ENCODE measurements at places on chromosomes 11 and 22.

- no peak for DNase-seq
Measured at GRCh38 chr11:98621767-98622166, 399.0 kb upstream of the CNTN5 start.

- no peak for DNase-seq
Measured at GRCh38 chr11:10991393-10991792, 133.5 kb upstream of the ZBED5 start.

GRCh38 chr11:86186386-86186785 is 58.2 kb upstream of the EED start:
- no peak for DNase-seq

- DNase-seq = no peak
Measured at GRCh38 chr11:61124574-61125309, 22.5 kb downstream of the CD5 start.

- DNase-seq = peak; percentile 57
Measured at GRCh38 chr11:47004595-47005033, 68.1 kb downstream of the CSTPP1 start.

DNA sequence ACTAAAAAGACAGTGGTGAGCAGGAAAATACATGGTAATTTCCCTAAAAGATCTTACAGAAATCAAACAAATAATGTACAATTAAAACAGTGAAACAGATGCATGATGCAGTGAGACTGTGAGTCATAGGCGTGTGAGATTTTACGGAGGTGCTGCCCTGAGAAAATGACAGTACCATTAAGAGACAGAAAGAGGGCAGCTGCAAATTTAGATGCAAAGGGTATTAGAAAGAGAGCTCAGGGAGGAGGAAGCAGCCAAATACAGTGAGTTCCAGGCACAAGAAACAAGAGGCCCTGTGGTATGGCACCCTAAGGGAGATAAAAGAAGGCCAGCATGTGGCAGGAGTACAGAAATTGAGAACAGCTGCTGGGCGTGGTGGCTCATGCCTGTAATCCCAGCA is 88.5 kb upstream of the FIBIN start:
- DNase-seq = no peak

DNA sequence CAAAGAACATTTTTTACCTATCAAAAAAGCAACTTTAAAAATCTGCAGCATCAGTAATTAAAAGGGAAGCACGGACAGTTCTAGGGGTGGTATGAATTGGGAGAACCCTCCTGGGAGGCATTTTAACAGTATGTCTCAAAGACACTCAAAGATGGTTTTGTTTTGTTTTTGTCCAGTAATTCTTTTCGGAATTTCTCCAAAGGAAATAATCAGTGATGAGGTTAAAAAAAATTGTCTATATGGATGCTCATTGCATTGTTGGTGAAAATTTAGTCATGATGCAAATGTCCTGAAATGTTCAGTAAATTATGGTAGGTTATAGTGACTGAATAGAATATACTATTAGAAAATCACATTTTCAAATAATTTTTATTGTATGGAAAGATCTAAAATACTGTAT is 115.1 kb downstream of the ATXN10 start:
- no peak for DNase-seq

DNA sequence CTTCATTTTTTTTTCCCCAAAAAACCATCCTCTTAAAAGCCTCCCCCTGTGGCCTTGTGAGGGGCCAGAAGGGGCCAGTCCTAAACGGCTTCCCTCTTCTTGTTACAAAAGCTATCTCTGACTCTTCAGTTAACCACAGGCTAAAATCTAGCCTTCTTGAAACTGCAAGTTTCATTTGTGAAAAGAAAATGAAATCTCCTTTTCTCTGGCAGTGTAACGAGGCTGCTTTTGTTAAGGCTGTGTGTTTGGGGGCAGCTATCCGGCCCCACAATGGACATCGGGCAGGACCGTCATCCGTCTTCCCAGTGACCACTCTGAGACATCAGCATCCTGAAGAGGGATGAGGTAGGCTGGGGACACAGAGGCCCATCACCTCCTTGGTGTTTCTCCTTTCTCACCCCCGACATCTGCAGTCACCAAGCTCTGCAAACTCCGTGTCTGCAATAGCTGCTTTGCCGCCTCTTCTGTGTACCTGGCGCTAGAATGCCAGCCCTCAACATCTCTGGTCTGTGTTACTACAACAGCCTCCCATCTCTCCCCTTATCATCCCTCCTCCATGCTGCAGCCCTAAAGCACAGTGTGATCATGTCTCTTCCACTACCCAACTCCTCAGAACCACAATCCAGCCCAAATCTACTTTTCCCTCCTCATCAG is 94.0 kb downstream of the RCN1 start:
- no peak for DNase-seq

DNA sequence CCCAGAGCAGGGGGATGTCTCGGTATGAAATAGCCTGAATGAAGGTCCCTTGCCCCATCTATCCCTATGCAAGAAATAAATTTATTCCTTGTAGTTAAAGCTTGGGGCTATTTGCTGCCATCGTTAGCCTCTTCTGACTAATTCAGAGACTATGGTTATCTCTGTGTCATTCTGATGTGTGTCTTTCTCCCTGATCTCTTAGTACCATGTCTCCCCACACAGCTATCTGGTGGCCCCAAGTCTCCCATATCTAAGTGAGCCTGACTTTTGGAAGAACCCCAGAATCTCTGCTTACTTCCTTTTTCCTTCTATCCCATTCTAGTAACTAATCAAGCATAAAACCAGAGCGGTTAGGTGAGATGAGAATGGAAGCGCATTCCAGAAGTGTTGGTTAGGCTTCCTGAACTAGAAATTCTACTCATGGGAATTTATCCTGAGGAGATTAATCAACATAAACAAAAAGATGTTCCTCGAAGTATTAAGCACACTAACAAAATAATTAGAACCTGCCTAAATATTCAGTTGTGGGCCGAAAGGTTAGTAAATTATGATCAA is 71.4 kb upstream of the BMAL1 start:
- no peak for DNase-seq

- no peak for DNase-seq
Measured at GRCh38 chr22:49807780-49808708, 19.6 kb downstream of the BRD1 start.

DNA sequence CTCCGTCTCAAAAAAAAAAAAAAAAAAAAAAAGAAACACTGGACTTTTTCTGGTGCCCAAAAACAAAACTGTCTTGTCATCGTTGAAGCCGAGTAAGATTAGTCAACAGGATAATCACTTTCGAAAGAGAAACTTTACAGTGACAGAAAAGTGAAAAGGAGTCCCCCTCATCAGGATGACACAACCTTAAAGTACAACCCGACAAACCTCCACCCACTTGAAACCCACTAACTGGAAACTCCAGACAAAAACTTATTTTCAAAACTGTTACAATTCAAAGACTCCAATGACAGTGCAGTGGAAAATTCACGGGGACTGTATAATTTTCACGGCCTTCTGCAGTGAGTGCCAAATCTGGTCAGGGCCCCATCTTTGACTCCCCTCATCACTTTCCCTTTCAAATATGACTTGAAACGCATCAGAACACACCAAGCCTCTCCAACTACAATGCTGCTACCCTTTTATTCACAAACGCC is 1.3 kb downstream of the DENND5A start:
- peak; percentile 41 for DNase-seq

- no peak for DNase-seq
Measured at GRCh38 chr22:37750596-37751162, 53.8 kb downstream of the TRIOBP start.

DNA sequence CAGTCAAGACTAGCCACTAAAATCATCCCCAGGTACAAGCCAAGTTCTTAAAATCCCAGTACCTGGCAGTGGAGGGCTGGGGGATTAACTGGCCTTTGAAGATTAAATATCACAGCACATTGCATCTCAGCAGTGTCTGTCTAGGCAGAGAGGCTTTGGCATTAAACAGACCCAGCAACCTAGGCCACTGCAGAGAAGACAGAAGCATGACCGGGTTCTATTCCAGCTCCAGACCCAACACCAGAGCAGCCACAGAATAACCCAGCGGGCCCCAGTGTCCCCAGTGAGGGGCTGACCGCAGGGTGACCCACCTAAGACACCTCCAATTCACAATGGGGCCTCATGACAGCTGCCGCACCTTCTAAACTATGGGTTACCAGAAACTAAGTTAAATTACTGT is 88.2 kb downstream of the SHANK2 start:
- DNase-seq = no peak

DNA sequence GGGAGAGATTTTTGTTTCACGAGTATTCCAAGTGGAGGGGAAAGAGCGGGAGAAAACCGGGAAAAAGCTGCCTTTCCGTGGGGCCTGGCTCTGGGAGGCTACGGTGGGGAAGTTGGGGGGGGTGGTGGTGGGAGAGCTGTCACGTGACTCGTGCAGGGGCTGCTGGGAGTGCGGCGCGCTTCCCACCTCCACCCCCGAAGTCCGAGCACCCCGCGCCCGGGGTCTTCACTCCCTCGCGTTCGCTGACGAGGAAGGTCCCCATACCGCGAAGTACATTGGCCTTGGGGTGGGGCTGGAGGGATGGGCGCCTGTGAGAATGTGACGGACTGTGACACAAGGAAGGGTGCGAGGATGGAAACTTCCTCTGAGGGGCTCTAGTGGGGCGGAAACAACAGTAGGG is at the start of gene TEX12:
Gene TEX12 (plus strand): TSS at position 228 of the 400 bp plus-strand sequence. CDS start 1,897 bp downstream, outside the sequence.
- DNase-seq = no peak

DNA sequence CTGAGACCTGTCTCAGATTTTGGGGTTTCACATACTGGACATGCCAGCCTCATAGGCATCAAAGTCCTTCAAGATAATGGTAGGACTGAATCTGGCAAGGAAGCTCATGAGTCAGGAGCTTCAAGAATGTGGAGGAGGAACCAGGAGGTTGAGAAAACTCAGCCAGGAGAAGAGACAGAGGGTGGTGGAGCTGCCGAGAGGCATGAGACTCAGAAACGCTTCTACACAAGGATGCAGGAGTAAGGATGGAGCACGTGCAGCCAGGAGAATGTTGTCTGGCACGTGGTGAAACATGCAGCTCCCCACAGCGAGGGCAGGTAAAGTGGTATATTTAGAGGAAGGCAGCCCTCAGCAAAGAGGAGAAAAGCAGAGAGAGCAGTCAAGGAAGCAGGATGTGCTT is 148.7 kb upstream of the ISX start:
- no peak for DNase-seq

DNA sequence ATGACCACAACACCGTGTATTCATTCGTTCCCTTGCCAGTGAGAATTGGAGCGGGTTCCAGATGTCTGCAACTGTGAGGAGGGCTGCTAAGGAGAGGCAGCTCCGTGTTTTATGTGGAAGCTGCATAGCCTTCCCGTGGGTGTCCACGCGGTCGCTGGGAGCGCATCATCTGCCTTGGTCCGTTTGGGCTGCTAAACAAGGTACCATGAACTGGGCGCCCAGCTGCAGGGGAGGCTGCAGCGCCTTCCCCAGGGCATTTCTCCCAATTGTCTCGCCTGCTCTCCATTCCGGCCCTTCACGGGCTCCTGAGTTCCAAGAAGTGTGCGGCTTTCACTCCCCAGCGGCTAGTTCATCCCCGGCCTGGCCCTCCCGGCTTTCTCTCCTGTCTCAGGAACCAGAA is 1446.4 kb downstream of the TBC1D22A start:
- DNase-seq = no peak

DNA sequence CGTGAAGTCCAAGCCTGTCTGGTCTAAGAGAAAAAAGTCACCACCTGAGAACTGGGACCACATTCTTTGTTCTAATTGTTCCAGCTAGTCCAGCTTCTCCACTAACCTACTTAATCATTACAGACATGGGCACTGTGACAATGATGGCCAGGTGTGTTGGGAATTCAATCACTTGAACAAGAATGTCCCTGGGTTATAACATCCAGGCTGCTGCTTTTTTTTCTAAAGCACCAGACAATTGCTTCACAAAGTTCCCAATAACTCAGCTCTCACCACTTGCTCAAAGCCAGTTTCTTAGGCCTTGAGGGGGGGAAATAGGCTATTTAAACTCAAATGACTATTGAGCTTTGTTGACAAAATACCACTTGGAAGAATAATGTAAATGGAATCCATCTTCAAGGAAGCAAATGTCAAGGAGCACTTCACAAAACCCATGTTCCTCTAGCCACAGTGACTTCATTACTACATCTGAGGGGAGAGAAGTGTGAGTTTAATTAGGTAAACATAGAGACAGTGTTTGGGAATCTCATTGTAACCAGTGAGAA is 80.3 kb downstream of the ME3 start:
- DNase-seq = no peak

- no peak for DNase-seq
Measured at GRCh38 chr22:37008365-37008764, 10.9 kb downstream of the TST start.

- no peak for DNase-seq
Measured at GRCh38 chr22:39724857-39725256, 154.3 kb downstream of the CACNA1I start.

DNA sequence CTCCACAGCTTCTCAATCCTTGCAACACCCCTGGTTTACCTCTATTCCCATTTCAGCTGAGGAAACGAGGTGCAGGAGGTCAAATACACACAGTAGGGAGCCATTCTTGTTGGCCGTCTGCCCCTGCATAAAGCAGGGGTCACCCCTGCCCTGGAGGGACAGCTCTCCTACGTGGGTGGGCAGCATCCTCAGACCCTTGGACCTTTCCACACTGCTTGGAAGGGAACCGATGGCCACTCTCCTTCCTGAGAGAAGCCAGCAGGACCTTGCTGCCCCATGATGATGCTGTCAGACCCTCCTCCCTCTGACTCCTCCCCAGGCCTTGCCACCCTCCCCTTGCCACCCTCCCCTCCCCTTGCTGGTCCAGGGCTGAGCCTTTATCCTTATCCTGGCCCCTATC is 121.1 kb upstream of the SYT13 start:
- no peak for DNase-seq

DNA sequence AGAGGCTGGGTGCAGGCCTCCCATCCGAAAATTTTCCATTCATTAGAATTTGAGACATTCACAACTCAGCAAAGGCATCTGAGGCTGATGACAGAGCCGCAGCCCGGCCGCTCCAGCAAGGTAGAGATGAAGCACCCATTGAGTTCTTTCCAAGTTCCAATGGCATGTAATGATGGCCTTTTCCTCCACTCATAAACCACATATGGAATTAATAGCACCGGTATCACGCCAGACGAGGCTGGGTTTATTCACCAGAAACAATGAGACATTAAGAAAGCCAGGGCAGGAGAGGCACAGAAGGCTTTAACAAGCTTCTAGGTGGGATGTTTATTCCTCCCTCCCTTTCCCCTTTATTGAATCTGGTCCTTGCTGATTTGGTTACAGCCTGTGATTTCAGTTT is 534.4 kb downstream of the MN1 start:
- DNase-seq = no peak

DNA sequence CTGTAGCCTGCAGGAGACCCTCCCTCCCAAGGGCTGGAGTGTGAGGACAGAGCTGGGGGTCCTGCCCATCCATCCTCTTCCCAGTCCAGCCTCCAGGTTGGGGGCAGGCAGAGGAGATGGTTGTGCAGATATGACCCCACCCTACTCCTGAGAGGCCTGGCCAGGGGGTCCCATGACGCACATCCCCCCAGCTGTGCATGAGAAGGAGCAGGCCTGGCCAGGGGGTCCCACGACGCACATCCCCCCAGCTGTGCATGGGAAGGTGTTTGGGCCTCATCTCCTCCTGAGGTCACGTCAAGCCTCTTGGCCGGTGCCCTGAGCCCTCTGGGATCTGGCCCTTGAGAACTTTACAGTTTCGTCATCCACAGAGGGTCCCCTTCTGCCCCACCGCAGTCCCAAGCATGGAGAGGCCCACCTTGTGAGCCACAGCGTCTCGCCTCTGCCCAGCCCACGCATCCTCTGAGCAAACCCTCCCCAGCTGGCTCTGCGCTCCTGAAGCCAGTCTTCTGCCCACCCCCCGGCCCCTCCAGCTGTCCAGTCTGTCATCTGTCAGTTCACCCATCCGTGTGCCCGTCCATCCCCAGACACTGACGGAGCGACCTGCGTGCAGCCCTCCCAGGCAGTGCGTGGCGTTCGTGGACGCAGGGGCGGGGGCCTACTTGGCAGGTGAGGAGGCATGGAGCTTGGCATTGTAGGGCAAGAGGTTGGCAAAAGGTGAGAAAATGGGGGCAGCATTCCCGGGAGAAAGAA is 2.3 kb downstream of the ANO9 start:
- DNase-seq = no peak
